CD4-positive, alpha-beta T cell treated with Interleukin-21 for 1 hour (primary cell): ENCODE measurements at places on chromosomes 11 and 22.

DNA sequence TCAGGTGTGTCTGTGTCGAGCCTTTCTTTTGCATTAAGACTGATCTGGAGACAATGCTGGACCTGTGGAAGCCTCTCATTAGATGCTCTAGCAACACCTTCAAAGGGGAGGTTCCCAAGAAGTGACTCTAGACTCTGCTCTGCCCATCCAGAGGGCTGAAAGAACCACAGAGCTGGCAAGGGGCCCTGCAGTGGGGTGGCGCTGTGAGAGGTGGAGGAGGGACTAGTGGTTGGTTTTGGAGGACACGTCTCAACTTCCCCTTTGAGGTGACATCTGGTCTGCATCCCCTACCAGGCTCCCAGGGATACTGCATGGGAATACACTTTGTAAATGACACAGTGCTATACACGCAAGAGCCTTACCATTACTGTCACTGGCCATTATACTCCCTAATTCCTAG lies 34.2 kb upstream of the SYT13 start:
- DNase-seq = no peak

DNA sequence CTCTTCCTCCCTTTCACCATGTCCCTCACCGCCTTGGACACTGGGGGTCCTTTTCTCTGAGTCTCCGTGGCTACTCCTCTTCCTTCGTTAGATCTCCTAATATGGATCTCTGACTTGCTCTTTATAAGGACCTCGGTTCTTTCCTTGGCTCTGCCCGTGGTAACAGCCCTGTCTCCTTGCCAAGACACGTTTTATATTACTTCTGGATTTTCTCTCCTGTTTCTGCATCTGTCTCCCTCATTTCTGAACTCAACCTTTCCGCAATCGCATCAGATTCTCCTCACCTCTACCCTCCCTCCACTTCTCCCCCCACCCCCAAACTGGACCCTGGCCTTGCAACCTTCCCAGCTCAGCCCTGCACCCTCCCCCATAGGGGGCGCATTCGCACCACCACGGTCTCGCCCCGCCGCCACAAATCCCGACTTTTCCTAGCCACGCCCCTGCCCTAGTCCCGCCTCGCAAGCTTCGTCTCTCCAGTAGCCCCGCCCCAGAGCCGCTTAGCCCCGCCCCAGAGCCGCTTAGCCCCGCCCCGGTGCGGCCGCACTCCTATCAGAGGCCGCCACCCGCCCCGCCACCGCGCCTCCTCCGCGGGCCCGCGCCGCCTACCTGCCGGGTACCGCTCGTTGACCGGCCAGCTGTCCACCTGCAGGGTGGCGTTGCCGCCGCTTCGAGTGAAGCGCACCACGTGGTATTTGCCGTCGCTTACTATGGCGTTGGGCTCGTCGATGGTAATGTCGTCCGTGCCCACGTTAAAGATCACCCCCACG lies 39.0 kb downstream of the SLC22A12 start:
- DNase-seq = no peak

DNA sequence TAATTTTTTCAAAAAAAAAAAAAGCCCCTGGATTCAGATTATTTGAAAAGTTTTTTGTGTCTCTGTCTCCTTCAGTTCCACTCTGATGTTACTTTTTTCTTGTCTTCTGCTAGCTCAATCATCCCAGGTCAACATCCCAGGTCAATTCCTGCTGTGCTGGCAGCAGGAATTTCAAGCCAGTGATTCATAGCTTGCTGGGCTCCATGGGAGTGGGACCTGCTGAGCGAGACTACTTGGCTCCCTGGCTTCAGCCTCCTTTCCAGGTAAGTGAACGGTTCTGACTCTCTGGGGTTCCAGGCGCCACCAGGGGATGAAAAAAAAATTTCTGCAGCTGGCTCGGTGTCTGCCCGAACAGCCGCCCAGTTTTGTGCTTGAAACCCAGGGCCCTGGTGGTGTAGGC lies 31.4 kb downstream of the PLAAT5 start:
- no peak for DNase-seq

DNA sequence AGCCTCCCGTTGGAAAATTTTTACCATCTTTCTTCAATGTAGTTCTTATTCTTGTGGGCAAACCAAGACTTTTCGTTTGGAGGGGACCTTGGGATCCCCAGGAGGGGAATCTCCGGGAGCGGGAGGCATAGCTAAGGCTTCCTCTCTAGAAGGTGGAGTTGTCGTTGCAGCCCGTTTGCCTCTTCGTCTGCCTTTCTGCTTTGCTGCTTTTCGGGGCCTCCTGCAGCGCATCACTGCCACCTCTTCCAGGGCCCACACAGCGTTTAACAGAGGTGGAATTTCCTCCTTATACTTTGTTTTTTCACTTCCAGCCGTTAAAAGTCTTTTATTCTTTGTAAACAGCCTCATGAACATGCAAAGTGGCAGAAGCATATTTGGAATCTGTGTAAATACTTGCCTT lies 3.5 kb upstream of the IFITM3 start:
- DNase-seq = no peak

GRCh38 chr11:12051287-12051662 lies 42.8 kb upstream of the DKK3 start:
- DNase-seq = no peak

DNA sequence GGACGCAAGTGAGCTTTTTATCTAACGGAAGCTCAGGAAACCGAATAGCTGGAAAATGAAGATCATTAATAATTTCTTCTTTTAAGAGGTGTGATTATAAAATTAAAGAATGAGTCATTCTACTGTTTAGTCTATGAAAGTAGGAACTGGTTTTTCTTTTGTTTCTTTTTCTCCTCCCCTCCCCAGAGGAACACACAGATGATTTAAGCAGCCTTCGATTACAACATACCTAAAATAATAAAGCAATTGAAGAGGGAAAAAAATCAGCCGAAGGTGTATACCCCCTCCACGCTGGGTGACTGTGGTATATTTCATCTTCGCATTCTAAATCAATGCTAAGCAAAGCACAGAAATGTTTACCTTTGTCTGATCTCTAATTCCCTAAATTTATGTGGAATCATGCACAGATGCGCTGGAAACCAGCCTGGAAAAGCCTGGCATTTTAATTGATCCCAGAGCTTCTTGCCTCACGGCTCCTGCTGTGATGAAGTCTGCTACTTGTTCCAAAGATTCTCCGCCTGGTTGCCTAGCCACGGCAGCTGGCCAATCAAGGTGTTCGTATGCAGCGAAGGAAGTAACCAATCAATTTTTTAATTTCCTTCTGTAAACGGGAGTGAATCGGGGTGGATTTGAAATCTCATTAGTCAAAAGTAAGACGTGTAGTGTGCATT lies 133.9 kb downstream of the FANCF start:
- DNase-seq = no peak

DNA sequence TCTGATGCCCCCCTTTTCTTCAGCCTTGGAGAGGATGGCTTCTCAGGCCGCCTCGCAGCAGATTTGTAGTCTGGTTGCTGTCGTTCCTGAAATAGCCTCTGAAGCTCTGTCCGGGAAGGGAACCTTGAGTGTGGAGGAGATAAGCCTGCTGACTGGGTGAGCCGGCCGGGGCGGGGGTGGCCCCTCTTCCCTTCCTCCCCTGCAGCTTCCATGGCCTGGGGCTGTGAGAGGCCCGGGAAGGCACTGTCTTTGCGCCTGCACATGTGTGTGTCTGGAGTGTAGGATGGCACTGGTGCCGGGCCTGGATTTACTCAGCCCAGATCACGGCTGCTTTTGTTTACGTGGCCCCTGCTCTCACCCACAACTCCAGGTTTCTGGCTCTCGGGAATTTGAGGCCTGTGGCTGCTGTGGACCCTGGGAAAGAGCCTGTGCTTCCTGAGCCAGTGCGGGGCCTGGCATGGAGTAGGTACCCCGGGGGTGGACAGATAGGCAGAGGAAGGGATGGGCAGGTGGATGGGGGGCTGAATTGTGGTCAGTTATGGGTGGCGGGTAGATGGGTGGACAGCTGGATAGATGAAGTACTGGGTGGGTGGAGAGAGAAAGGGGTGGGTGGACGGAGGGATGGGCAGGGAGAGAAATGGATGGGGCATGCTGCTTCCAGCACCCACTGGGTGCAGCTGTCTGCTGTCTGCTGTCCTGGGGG lies 16.6 kb downstream of the KCNQ1 start:
- no peak for DNase-seq

DNA sequence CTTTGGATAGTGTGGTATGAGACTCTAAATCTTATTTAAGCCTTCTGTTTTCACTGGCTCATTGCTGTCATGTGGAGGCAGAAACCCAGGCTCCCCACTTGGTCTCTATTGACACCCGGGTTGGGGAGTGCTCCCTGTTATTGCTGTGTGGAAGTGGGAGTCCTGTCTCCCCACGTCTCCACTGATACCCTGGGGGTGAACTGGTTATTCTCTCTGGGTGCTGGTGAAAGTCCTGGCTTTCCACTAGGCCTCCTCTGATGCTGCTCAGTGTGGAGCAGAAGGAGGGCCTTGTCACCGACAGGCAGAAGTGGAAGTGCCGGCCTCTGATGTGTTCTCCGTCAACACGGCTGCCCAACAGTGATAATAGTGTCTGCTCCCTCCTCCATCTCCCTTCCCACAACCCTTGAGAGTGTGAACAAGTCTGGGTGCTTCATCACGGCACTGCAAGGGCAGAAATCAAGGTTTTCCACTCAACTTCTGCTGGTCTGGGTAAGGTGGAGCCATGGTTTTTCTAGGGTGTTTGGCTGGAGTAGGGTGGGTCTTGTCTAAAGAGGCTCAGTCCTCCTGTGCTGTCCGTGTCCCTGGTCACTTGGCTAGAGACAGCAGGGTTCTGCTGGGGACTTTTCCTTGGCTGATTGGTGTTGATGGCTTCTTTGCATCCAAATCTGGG lies 240.7 kb upstream of the B3GAT1 start:
- DNase-seq = no peak

DNA sequence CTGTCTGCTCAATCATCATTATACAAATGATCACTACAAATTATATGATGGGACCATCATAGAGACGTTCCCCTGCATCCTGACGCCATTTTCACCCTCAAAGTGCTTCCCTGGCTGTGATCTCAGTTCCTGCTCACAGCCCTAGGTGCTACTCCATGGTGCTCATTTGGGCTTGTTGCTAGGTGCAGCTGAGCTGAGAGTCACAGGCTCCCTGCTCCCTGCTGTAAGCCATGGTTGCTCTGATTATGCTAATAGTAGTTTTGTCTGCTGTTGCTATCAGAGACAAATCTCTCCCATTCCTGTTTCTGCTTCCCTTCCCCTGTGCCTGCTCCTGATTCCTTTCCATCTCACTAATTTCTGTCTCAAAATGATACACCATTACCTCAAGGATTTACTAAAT lies 474.3 kb downstream of the METTL15 start:
- no peak for DNase-seq

DNA sequence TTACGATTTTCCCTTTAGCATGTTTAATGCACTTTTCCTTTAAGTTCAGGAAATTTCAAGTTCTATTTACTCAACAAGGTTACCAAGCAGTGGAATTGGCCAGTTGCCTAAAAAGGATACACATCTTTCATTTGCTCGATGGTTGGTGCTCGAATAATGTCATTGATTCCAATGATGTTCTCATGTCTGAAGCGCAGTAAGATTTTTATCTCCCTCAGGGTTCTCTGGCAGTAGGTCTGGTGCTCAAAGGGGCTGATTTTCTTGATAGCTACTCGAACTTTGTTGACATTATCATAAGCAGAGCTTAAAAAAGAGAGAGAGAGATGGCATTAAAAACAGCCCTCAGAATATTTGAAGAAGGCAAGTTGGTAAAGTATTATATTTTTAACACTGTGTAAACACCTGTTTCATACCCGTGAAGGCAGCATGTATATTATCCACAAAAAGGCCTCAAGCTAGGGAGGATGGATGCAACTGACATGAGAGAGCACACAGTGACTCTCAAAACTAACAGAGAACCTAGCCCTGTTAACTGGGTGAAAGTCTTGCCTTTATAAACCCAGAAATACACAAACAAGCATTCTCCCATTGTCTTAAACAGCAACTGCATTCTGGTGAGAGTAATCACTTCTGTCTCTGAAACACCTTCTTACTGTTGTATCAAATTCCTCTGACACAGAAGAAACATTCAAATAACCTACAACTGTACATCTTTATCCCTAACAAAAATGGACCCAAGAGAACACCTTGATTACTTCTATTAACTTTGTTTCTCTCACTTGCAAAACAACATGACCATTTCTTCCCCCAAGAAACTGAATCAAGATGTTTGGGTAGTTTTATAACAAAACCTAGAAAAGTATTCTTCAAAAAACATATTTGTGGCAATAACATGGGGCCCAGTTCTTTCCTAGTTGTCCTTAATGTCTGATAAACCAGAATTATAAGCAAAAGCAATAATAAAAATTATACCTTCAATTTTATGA lies 59.6 kb downstream of the MAPK1 start:
- DNase-seq = no peak

- DNase-seq = no peak
These were observed 14.0 kb downstream of the MYEOV start for GRCh38 chr11:69307871-69308431.

DNA sequence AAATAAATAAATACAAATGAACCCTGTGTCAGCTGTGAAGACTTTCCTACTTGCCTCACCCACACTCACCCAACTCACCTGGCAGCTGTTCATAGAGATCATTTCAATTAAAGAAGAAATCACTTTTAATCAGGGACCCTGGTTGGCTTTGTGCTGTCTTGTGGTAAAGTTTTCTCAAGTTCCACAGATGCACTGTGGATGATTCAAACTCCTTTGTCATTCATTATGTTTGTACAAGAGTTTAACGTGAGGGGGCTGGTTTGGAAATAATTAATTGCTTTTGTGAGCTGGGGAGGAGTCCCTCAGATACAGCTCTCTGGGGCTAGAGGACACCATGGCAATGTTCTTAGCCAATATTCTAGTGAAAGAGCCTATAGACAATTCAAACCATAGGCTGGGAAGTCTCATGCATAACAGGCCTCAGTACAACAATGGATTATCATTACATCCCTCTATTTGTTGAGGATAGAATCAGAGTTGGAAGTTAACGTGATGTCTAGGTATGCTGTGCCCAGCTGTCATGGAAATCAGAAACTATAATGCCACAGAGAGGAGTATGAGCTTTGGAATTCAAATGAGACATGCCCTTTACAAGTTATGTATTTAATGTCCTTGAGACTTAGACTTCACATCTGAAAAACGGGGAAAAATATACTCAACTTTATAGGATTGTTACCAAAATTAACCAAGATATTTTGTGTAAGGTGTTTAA lies 698.5 kb downstream of the KCNA4 start:
- no peak for DNase-seq

- DNase-seq = no peak
These were observed 9.2 kb downstream of the LRRC32 start for GRCh38 chr11:76661306-76661751.

- DNase-seq = no peak
These were observed 36.4 kb downstream of the SWAP70 start for GRCh38 chr11:9700105-9700801.
